ENCODE measurements at places on chromosomes 5 and 9. TPM values are rescaled to one million over a fixed set of nuclear protein-coding genes. Genes with fewer than 3 reads are reported as not detected.

Gene MXD3
- total RNA-seq = 11.9 TPM

Gene PRRC2B
- total RNA-seq = 162 TPM

Gene RNF208
- total RNA-seq = not detected

Gene CDHR2
- not detected for total RNA-seq

Gene CHSY3
- 24.3 TPM for total RNA-seq

Gene KIAA1191
- 154 TPM for total RNA-seq

Gene SNAPC4
- total RNA-seq = 8.0 TPM

Gene MATR3
- total RNA-seq = 264 TPM

Gene ZNF618
- 16.6 TPM for total RNA-seq

Gene FBN2
- 0.68 TPM for total RNA-seq

Gene CDC42SE2
- total RNA-seq = 20.3 TPM

Gene ESM1
- 1.8 TPM for total RNA-seq

Gene MEGF10
- total RNA-seq = under 0.01 TPM

Gene TNIP1
- total RNA-seq = 77.4 TPM

Gene CWC27
- 13.4 TPM for total RNA-seq

Gene SPZ1
- not detected for total RNA-seq

Gene FBLL1
- not detected for total RNA-seq

Gene STOML2
- total RNA-seq = 84.1 TPM

Measured in thoracic aorta (tissue), 2 donors.